ENCODE measurements at places on chromosomes 5 and 9.

- DNase-seq = no peak
Observed at GRCh38 chr5:111198281-111198966, 25.8 kb upstream of the CAMK4 start.

- DNase-seq = no peak
Observed at GRCh38 chr5:30607301-30607894, 586.1 kb upstream of the CDH6 start.

GRCh38 chr9:82513242-82513751 is 524.7 kb downstream of the SPATA31D1 start:
- DNase-seq = no peak

DNA sequence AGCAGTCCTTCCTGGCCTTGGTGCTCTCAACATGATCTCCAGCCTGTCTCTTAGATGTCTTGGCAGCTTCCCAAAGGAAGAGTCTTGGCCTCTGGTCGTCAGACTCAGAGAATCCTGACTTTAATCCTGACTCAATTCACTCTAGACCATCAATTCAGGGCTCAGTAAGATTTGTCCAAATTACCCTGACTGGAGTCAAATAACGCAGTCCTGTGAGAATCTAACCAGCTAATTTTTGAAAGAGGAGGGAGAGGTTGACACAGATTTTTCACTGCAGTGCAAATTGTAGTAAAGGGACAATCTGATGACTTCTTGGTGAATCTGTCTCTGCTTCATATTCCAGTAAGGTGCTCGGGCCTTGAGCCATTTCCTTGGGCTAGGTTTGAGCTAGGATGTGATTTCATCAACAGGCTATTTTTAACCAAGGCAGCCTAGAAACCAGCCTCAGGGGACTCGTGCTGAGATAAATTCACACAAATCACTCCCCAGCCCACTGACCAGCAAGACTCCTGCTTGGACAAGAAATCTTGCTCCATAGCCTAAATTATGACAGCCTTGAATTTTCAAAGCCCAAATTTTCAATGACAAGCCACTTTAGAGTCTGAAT is 257.4 kb downstream of the ENC1 start:
- no peak for DNase-seq

DNA sequence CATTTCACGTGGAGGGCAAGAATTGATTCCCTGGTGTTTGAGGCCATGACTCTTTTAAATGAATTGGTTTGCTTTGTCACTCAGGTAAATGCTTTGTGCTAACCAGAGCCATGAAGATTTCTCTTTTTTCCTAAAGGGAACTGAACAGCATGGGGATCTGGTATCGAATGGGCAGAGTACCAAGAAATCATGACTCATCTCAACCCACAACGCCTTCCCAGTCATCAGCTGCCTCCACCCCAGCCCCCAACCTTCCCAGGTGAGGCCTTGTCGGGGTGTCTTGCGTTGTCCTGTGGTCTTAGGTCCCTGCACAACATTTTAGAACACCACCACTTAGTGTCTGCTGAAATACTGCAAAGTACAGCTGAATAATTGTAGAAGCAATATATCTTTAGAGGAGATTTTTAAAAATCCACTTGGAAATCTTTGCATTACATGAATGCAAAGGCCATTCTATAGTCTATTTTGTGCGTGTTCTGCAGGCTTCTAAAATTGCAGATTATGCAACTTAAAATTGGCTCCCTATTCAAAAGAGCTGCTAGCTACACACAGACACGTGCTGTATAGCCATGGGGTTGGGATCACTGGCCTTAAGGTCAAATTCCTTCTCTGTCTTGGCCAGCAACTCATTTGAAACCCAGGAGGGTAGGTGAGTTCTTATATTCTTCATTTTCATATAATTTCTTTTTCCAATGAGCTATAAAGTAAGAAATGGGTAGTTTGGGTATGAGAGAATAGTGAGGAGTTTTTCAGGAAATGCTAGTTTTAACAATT is 69.0 kb downstream of the MVB12B start:
- no peak for DNase-seq

DNA sequence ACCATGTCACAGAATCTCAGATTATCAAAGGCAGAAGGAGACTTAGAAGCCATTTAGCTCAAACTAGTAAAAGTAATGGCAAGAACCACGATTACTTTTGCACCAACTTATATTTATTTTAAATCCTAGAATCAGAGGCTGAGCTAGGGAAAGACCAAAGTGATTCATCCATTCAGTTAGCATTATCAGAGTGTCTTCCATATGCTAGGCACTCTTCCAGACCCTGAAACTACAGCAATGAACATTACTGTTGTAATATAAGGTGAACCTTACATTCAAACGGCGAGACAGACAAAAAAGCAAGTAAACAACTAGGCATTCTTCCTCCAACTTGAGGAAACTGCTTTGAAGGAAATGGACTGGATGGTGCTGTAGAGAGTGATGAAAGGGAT is 7.9 kb downstream of the PDE6A start:
- no peak for DNase-seq

GRCh38 chr5:162543437-162543836 is 475.9 kb downstream of the GABRG2 start:
- no peak for DNase-seq

DNA sequence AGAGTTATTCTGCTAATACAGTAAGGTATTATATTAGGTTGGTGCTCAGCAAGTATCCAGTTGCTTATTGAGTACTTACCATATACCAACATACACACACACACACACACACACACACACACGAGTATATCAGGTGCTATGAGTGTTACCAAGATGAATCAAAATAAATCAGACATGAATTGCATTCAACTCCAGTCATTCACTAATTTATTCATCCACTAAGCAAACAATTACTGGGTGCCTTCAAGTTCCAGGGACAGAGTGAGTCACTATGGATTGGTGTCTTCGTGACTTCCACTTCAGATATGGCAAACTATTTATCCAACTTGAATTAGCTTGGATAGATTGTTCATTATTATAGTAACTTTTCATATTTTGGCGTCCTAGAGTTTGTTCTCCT is 140.7 kb upstream of the SLC44A1 start:
- DNase-seq = no peak

DNA sequence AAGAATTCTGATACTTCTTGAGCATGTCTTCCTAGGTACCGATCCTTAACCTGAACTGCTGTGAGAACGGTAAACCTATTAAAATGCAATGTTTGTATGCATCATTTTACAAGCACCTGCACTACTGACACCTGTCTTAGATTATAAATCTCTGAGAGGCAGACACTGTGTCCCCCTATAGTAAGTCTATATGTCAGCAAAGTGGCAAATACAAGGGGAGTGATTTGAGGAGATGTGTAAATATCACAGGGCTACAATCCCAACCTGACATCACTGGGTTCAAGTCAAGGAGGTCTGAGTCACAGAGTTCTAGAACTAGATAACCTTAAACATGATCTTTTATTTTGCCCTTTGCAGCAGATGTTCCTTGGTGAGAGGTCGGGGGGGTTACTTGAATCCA is 64.1 kb downstream of the ANKH start:
- DNase-seq = no peak

- no peak for DNase-seq
Observed at GRCh38 chr5:39191216-39191615, 28.1 kb downstream of the FYB1 start.

GRCh38 chr5:157456301-157456700 is 3.7 kb upstream of the NIPAL4 start:
- DNase-seq = no peak

DNA sequence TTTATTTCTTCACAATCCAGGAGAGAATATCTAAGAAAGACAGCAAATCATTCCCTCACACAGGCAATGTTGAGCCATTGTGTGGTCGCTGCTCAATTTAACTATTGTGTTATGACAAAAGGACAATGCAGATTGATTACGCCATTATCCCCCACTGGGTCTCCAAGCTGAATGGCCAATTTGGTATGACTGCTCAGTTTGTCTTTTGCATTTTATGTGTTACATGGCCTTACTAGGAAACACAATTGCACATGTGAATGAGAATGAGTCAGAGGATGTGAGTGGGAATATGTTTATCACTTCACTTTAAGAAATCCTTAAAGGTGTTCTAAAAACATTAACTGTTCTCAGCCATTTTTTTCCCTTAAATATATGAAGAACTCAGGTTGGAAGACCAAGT is 108.3 kb downstream of the FAM174A start:
- DNase-seq = no peak

GRCh38 chr5:151092762-151093161 is 11.9 kb upstream of the TNIP1 start:
- no peak for DNase-seq

- no peak for DNase-seq
Observed at GRCh38 chr5:2709976-2710689, 41.3 kb downstream of the IRX2 start.

- DNase-seq = no peak
Observed at GRCh38 chr5:126682856-126683255, 82.1 kb downstream of the PHAX start.

DNA sequence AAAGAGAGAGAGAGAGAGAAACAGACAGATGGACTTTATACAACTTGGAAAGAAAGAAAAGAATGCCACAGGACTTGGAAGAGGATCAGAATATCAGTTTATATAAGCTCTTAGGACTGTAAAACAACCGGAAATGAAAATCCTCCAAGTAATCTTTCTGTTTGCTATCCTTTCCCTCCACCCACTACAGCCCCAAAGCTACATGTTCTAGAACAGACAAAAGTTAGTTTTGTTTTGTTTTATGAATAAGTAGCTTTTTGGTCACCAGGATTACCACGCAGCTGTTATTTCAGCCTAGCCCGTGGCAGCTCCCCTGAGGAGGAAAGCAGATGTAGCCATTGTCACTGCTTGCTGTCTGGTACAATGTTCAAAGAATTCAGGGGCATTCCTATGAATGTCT is 66.6 kb downstream of the SH3TC2 start:
- DNase-seq = no peak

- DNase-seq = no peak
Observed at GRCh38 chr5:158465086-158465972, 606.4 kb upstream of the CLINT1 start.

GRCh38 chr9:24731754-24732153 is 186.1 kb upstream of the IZUMO3 start:
- DNase-seq = no peak

GRCh38 chr5:126433701-126434100 is 10.5 kb downstream of the GRAMD2B start:
- DNase-seq = no peak

DNA sequence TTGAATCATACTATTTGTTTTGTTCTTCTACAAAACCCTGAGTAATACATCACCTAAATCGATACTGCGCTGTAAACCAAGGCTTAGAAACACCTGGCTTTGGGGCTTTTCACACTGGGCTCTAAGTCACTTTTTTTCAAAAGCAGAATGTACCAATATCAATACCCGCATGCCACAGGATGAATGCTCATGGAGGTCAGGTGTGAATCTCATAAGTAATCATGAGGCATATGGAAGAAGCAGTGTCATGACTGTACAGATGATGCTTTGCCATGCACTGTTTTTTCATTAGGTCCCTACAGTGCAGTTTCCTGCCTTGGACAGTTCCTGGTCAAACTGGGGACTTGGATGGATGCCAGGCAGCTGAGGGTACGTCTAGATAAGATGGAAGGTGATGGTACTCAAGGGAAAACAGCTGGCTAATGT is 49.0 kb upstream of the ATG10 start:
- DNase-seq = no peak

- no peak for DNase-seq
Observed at GRCh38 chr5:139808481-139809330, 13.1 kb downstream of the PSD2 start.

- DNase-seq = no peak
Observed at GRCh38 chr5:139304391-139305324, 11.1 kb downstream of the MATR3 start.

GRCh38 chr9:121529237-121529987 is 29.8 kb upstream of the GGTA1 start:
- DNase-seq = no peak

DNA sequence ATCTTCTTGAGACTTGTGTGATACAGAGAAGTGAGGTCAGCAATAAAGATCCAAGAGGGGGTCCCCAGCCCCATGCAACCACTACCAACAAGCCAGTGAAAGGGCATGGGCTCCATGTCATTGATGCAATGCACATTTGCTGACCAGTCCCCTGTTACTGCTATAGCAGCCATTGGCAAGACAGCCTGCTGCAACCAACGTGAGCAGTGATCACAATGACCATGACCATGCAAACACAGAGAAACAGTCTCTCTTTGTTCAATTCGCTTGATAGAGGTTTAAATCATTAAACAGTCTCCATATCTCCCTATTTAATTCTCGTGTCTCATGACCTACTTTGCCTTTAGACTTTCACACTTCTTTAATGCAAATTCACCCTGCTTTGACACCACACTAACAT is 30.0 kb upstream of the FOXB2 start:
- DNase-seq = no peak

GRCh38 chr5:58919833-58920232 is 337.0 kb downstream of the RAB3C start:
- no peak for DNase-seq

GRCh38 chr9:124242331-124243194 is 15.2 kb upstream of the NEK6 start:
- no peak for DNase-seq

DNA sequence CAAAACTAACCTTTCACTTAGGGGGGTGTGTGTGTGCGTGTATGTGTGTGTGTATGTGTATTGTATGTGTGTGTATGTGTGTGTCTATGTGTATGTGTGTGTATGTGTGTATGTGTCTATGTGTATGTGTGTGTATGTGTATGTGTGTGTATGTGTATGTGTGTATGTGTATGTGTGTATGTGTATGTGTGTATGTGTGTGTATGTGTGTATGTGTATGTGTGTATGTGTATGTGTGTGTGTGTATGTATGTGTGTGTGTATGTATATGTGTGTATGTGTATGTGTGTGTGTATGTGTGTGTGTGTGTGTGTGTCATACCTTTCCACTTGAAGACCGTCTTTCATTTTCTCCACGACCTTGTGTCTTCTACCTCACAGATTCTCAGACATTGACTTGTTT is 20.8 kb upstream of the FLT4 start:
- no peak for DNase-seq

GRCh38 chr9:18463991-18464390 is 10.0 kb upstream of the ADAMTSL1 start:
- no peak for DNase-seq

GRCh38 chr5:1008451-1009358 is at the start of gene NKD2:
NKD2 (plus strand) TSS chr5:1008802; CDS start chr5:1009058, 256 bp downstream.
- no peak for DNase-seq

DNA sequence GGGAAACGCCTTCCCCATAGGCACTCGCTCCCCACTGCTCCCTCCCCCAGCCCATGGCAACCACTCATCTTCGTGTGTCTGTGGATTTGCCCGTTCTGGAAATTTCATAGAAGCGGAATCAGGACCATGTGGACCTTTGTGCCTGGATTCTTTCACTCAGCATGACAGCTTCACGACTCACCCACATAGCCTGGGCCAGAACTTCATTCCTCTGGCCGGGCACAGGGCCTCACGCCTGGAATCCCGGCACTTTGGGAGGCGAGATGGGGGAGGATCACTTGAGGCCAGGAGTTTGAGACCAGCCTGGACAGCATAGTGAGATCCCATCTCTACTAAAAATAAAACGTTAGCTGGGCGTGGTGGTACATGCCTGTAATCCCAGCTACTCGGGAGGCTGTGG is 12.1 kb upstream of the DIPK1B start:
- DNase-seq = no peak

- DNase-seq = no peak
Observed at GRCh38 chr5:104361932-104362331, 799.3 kb upstream of the NUDT12 start.
